Glutamatergic neuron (in vitro differentiated cells): ENCODE measurements at places on chromosomes 5 and 9.

GRCh38 chr5:96404191-96404867 lies 28.7 kb downstream of the PCSK1 start:
- no peak for DNase-seq

DNA sequence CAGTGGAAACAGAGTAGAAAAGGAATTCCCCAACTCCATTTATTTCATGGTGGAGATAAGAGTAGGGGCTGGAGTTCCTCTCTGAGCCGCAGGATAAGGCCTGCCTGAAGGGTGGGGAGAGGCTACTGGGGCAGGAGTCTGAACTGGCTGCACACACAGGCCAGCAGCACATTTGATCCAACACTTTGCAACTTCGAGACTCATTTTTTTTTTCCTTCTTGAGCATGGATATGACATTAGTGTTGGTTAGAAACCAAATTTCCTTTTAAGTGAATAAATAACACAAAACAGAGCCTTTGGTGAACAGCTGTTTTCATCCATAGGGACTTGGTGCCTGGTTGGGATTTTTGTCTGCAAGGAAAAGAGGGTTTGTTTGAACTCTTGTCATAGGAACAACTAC lies 76.6 kb downstream of the RALGPS1 start:
- DNase-seq: no peak

GRCh38 chr5:112800891-112801290 lies 60.2 kb upstream of the SRP19 start:
- DNase-seq: peak; percentile 34

DNA sequence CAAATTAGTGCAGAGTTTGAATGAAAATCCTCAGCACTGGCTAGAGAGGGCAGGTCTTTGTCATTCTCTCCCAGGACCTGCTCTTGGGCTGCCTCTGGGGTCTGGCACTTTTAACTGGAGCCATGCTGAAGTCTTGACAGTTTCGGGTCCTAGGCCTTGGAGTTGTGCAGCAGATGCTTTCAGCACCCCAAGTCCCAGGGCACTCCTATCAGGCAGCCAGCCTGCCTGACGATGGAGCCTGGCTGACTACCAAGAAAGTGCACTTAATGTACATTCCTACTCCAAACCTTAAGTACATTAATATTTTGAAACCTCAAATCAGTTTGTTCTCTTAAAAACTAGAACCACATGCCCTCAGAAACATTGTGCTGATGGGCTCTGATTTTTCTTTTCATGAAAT lies 69.3 kb upstream of the CXCL14 start:
- no peak for DNase-seq

DNA sequence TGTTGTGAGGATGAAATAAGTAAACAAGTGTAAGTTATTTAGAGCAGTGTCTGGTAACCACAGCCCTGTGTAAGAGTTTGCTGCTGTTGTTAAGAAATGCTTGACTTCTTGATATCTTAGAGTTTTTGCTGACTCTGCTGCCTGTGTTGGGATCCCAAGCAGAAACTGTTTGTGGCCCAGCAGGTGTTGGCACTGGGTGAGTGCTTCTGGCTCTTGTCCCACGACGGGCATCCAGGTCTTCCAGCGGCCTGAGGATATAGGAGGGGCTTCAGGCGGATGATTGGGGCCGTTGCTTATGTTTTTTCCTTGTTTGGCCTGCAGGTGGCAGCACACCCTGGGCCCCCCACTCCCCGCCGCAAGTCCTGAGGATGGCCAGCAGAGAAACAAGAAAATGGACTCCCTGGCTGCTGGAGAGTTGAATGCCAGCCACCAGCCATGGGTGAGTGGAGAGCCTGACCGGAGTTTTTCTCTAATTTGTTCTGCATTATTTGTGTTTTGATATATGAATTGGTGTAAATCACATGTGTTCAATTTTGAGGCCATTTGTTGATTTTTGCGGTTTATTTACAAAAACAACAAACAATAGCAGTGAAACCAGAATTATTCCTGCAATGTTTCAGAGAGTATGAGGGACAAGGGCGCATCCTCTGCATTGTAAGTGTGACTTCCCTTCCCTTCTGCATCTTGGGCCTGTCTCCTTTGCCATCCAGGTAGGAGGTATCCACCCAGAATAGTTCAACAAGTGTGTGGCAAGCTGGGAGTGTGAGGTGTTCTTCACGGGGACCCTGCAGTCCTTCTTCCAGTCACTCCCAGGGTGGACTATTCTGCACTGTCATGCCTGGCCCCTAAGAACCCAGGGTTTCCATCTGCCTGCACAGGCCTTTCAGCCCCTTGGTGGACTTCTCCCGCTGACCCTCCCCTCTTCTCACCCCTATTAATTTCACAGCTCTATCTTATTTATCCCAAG lies 50.3 kb downstream of the SLC22A5 start:
- DNase-seq: peak; percentile 78

- DNase-seq: no peak
Observed at GRCh38 chr5:90740244-90740799, 181.7 kb downstream of the ADGRV1 start.

- no peak for DNase-seq
Observed at GRCh38 chr5:51203598-51203997, 179.7 kb upstream of the ISL1 start.

DNA sequence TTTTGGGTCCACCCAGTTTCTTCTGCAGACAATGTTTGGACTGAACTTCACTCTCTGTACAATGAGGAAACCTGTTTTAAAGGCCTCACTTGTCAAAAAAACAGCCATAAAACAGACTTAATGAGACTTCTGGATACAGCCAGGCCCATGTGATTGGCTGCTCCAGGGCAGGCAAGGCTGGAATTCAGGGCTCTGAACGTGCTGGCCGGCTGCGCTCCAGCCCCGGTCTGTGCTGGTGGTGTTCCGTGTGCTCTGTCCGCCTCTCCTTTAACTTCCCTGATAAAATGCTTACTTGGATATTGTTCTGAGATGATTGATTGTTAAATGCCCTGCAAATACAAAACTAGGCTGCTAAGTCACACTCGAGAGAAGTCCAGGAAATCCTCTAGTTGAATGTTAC lies 131.2 kb upstream of the KLF4 start:
- no peak for DNase-seq

DNA sequence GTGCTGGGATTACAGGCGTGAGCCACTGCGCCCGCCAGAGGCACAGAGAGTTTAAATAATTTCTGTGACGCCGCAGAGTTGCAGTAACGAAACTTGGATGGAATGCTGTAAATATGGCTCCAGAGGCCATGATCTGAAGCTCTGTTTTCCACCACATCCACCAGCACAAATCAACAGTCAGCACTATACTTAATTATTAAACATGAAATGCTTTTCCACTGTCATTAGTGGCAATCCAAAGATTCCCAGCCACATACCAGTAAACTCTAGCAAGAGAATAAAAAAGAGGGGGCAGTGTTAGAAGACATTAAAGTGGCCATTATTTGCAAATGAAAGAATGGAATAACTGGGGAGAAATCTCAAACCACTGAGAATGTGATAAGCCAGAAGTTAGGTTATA lies 242.5 kb downstream of the DIRAS2 start:
- no peak for DNase-seq

- no peak for DNase-seq
Observed at GRCh38 chr9:98187926-98188325, 4.5 kb downstream of the CORO2A start.

DNA sequence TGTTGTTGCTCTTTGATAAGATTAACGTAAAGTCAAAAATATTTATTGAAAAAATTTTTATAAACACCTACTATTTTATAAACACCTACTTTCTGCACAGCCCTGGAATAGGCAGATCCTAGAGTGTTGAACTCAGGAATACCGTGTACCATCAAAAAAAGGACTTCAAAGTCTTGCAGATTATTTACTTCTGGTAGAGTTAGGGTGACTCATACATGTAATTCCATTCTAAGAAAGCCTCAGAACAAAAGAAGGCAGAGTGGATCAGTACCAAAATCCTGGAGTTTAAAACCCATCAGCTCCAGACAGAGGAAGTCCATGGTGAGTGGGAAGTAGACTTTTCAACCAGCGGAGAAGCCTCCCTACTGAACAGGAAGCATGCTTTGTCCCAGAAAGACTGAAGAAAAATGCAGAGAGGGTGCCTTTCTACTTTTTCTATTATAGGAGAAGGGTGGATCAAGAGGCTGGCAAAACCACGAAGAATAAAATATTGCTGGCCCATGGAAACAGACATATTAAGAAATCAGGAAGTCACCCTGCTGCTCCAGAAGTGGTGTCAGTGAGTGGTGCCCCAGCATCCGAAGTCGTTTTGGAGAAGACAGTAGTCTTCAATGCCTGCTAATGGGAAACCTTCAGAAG lies 45.1 kb upstream of the DAB2 start:
- no peak for DNase-seq

DNA sequence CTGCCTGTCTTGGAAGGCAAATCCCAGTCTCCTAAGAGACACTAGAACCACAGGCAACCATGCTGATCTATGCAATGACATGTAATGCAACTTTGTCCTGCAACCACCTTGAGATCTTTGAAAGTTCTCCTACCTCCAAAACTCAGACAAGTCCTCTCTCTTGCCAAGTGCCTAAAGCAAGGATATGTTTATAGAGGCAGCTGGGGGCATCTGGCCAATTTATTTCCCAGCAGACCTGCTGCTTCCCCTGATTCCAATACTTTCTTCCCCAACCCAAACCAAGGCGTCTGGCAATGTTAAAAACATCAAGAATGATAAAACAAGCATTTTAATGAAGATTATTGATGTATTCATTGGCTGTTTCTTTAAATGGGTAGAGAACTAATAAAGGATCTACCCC lies 138.4 kb downstream of the DOCK8 start:
- no peak for DNase-seq

GRCh38 chr5:72138943-72139521 lies 31.8 kb downstream of the MAP1B start:
- DNase-seq: no peak

DNA sequence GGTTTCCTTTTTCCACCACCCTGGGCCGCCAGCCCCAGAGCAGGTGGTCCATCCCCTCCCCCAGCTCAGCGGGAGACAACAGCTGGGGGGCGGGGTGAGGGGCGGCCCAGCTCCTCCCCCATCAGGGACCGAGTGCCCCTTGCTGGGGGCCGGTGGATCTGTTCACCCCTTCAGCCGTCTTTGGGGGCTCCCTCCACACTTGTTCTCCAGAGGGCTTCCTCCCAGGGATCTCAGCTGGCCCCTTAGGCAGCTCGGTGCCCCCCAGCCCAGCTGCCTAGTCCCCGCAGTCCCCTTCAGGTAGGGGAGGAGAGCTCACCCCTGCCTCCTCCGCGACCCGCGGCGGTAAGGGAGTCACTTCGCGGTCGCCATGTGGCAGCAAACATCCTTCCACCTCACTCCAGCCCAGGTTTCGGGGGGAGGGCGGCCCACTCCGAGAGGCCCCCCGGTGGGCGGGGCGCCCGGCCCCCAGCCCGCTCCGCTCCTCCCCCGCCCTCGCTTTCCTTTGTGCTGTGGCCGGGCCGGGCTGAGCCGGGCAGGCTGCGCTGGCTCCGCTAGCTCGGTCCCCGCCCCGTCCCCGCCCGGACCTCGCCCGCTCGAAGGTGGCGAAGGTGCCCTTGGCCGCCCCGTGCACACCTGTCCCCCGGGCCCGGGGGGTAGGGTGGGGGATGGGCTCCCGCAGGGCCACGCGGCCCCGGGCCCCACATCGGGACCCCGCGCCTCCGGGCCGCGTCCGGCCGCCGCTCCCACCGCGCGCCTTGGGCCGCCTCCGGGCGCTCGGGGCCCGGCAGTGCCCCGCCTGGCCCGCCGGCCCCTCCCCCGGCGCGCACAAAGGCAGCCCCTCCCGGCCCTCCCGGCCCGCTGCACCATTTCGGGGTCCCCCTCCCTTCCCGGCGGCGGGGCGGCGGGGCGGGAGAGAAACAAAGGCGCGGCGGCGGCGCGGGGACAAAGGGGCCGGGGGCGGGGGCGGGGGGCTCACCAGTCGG lies 683 bp downstream of the DBN1 start:
- DNase-seq: peak; percentile 86

- no peak for DNase-seq
Observed at GRCh38 chr5:73365301-73365853, 83.2 kb downstream of the FOXD1 start.

- no peak for DNase-seq
Observed at GRCh38 chr9:15837079-15837679, 284.3 kb downstream of the CCDC171 start.

DNA sequence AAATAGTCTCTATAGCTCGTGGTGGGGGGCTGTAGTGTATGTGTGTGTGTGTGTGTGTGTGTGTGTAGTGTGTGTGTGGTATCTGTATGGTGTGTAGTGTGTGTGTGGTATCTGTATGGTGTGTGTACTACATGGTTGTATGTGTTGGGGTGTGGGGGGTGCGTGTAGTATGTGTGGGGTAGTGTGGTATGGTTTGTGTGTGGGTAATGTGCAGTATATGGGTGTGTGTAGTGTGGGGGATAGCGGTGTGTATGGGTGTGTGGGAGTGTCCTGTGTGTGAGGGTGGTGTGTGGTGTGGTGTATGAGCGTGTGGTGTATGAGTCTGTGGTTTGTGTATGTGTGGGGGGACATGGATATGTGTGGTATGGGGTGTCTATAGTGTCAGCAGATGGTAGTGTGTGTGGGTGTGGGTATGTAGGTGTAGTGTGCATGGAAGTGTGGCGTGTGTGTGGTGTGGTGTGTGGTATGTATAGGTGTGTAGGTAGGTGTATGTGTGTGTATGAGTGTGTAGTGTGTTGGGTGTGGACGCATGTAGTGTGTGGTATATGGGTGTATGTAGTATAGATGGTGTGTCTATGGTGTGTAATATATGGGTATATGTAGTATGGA lies 145.8 kb upstream of the IQGAP2 start:
- no peak for DNase-seq

DNA sequence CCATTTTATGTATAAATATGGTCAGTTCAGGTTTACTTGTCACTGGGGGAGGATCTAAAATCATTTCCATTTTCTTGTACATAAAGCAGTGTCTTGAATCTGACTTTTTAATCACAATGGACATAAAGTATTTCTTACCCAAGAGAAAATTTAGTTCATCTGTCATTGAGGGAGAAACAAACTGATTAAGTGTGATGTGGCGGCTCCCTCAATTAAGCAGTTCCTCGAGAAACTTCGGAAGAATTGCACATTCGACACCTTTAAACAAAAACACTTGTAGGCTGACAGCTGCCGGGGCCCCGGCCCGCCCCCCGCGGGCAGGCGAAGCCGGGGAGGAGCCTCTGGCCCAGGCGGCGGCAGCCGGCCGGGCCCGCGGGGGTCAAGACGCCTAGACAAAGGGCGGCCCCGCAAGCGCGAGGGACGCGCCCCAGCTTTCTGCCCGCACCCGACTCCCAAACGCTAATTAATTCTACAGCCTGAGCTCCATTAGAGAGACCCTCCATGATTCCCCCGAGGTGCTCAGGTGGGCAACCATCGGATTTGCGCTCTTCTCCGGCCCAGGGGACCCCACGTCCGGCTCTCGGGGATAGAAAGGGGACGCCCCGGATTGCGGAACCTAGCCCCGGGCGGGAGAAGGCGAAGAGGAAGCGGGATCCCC lies 750 bp downstream of the TRIM36 start:
- DNase-seq: peak; percentile 59

- no peak for DNase-seq
Observed at GRCh38 chr9:26870292-26870691, 22.3 kb downstream of the CAAP1 start.

GRCh38 chr5:159644053-159644452 lies 272.2 kb upstream of the ADRA1B start:
- no peak for DNase-seq
